ENCODE measurements at places on chromosomes 12 and 14. TPM values are rescaled to one million over a fixed set of nuclear protein-coding genes. Genes with fewer than 3 reads are reported as not detected.

GRCh38 chr12:76768576-76768975 lies 4.7 kb downstream of the ZDHHC17 start:
- no peak for DNase-seq

Gene HOXC10
- not detected for polyA plus RNA-seq

Gene WNT5B
- not detected for polyA plus RNA-seq

DNA sequence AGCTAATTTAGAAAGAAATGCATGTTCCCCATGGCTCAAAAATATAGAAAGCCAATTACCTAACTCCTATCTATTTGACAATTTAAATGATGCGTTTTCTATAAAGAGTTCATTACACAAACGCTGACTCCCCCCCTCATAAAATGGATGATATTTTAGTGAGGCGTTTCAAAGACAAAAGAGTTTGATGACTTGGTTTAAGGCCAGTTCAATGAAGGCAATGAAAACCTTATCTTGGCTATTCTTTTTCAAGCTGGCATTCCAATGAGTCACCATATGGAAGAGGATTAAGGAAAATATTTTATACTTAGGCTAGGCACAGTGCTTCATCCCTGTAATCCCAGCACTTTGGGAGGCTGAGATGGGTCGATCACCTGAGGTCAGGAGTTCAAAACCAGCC lies 62.7 kb downstream of the HMGA2 start:
- no peak for DNase-seq

DNA sequence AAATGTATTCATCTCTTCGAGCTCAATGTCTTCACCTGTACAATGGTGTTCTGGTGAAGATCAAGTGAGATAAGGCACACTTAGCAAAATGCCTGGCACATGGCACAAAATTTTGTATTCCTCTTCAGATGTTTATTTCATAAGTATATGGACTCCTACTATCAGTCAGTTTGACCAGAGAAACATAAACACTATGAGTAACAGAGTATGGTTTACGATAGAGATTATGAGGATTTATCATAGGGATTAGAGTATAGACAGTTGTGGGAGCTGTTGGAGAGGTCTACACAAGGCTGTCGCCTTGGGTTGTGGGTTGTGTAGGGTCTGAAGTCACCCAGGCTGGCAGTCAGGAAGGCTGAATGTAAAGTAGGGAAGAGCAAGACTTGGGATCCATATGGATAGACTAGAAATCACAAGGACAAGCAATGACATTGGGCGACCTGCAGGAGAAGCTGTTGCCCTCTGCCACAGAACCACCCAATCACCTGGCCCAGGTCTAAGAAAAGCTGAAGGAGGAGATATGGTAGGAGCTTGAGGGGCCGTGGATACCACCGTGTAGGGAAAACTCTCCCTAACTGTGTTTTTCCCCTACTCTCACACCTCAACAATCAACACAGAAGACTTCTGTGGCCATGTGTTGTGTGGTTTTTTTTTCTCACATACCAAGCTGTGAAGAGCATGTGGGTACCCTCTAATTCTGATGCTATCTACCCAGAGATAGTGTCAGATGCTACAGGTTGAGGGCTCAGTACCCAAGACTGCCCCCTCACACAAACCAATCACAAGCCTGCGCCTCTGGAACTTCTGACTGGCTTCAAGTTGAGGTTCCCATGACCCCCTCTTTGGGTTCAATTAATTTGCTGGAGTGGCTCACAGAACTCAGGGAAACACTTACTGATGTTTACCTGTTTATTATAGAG lies 27.2 kb upstream of the RESF1 start:
- DNase-seq = no peak

Gene PTPRR
- polyA plus RNA-seq = not detected

DNA sequence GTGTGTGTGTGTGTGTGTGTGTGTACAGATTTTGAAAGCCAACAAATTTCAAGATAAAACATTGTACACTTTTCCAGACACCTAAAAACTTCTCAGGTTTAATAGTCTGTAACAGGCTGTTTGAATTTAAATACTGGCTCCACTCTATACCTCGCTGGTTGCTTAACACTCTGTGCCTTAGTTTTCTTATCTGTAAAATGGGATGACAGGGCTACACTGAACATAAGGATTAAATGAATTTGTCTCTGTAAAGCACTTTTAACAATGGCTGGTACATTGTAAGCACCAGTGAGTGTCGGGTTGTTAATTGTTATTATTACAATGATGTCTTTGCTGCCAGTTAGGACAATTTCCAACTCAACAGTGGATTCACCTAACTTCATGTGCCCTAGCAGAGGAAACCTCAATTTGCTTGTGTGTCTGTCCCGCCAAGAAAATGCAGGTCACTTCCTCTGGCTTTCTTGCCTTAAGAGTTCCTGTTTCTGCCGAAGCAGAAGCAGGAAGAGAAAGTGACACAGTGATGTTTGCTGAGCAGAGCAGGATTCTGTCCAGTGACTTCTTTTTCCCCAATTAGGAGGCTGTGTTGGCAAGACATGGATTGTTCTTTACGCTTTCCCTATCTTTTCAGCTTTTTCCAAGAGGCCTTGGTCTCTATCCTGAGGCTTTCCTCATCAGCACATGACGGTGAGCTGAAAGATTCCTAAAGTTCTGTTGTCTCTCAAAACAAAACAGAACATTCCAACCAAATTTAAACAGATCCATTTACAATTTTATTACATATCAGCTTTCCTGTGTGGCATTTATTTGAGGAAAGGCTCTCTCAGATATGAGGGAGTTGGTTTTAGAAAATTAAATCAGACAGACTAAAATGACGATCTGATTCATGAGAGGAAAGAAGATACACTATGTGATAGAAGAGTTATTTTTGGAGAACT lies 154.1 kb upstream of the ATP2B1 start:
- peak; percentile 51 for DNase-seq

DNA sequence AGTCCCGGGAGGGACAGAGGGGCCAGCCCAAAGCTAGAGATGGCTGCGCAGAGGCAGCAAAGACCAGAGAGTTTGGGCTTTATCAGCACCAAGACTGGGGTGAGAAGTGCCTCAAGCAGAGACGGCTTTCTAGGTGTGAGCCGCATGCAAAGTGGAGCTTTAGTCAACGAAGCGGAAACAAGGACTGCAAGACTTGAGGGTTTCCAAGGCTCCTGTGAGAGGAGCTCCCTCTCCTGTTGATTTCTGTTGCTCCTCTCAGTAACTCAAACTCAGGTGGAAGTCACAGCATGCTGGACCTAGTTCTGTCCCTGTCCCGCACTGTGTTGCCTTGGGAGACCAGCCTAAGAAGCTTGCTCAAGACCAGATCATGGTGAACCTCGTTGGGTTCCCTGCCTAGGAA lies 327.8 kb downstream of the MED13L start:
- no peak for DNase-seq

All from naive thymus-derived CD4-positive, alpha-beta T cell (primary cell).